NCI-H1105 treated with DMSO at 0.1 percent for 48 hours (cell line): ENCODE measurements at places on chromosomes 7 and 10.

DNA sequence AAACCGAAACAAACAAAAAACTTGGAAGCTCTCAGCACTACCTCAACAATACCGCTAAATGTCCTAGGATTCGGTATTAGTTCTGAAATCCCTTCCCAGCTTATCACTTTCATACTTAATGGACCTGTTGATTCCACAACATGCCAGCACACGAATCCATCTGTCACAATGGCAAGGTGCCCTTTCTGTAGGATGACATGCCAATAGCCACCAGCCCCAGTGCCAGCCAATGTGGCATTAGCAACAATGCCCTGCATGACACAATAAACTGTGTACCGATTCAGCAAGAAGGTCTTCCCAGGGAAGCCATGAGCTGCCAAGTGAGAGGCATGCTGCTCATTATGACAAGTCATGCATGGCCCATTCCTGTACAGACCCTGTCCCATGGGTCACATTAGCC, 35.6 kb upstream of the CHCHD3 start:
- DNase-seq, result no peak

GRCh38 chr7:112192236-112193154, 13.7 kb downstream of the DOCK4 start:
- no peak for DNase-seq

GRCh38 chr7:69550991-69551390, 47.3 kb upstream of the AUTS2 start:
- no peak for DNase-seq

DNA sequence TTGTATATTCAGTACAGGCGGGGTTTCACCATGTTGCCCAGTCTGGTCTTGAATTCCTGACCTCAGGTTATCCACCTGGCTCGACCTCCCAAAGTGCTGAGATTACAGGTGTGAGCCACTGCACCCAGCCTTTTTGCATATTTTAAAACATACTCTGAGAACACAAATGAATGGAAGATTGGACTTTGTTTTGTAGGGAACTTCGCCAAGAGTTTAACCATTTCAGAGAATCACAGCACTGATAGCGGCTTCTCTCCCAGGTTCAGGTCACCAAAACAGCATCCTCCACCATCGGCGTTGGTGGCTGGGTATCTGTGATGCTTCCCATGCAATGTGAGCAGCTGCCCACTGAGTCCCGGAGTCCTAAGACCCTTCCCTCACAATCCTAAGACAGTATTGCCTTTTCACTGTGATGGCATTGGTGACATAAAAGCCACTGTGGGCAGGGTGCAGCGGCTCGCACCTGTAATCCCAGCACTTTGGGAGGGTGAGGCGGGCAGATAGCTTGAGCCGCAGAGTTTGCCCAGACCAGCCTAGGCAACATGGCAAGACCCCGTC, 42.3 kb upstream of the PSAP start:
- DNase-seq, result no peak

DNA sequence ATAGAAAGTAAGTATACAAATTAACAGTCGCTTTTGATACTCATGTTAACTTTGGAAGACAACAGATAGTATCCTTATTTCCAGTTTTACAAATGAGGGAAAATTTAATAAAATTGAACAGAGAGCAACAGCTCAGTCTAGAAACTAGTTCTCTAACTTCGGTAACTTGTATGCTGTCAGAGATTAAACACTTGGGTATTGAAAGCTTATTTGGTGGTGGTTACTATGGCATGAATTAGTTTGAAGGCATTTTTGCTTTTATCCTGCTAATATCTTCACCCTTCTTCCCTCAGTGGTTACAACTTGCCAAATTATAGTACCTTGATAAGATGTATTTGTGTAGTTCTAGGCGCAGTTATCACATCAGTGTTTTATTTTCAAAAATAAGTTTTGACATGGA, 7.2 kb downstream of the WAC start:
- DNase-seq, result no peak

DNA sequence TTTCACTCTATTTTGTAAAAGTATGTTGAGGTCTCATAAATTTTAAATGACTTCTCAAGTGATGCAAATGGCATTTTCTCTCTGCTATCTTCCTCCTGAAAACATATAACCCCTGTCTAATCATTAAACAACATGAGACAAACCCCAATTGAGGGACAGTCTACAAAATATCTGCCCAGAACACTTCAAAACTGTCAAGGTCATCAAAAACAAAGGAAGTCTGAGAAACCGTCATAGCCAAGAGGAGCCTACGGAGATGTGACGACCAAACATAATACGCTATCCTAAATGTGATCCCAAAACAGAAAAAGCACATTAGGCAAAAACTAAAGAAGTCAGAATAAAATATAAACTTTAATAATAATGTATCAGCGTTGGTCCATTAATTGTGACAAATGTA, 282.3 kb upstream of the SEMA3C start:
- DNase-seq, result no peak

DNA sequence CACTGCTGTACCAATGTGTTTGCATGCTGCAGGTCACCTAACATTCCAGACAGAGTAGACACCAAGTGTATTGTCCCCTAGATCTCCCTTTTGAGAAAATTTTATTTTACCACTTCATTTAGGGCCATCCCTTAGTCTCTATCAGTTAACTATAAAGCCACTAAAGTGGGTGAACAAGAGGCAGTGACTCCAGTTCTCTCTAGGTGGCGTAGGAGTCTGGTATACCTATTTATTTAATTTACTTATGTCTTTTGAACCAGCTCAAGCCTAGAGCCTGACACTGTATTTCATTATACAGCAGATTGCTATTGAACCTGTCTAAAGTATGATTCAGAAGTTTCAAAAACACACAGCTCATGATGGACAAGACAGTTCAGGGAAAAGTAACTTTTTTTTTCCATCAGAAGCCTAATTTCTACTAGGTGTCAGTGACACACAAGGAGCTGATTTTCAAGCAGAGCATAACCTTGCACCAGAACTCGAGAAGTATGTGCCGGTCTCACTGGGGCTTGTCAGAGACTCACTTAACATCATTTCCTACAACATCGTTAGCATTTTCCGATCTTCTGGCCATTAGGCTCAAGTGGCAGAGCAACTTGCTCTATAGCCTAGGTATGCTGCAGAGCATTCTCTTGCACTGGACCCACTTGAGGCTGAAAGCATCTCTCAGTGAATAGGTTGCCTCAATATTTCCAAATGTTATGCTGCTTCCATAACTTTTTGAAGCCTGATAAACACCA, 175.4 kb downstream of the CDC14C start:
- no peak for DNase-seq
